Activated CD4-positive, alpha-beta T cell treated with anti-CD3 and anti-CD28 coated beads, Interleukin-2, amount 10 ng/mL, durations not matched to agents 7 days and 5 days (primary cell): ENCODE measurements at places on chromosomes 13 and 19.

DNA sequence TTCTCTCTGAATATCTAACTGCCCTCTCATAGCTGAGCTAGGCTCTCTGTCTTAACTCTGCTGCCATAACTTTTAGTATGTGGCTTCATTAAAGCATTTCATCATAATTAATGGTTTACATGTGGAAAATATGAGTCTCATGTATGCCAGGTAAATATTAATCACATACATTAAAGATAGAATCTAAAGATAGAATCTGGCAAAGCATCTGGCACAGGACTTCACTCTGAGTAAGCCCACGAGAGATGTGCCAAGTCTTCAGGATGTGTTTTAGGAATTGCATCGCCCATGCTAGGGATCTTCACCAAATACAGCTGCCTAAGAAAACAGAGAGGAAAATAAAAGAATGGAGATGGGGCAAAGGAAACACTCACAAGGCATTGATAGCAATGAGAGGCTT, 285.8 kb downstream of the DIAPH3 start:
- H3K27me3 ChIP-seq: no peaks in the 10 kb centered on the region
- no peak overlapping the region for H3K27ac ChIP-seq
- H3K36me3 ChIP-seq: peaks cover 8% of the 10 kb centered on the region
- no peak for DNase-seq
- H3K4me3 ChIP-seq: no peak overlapping the region

DNA sequence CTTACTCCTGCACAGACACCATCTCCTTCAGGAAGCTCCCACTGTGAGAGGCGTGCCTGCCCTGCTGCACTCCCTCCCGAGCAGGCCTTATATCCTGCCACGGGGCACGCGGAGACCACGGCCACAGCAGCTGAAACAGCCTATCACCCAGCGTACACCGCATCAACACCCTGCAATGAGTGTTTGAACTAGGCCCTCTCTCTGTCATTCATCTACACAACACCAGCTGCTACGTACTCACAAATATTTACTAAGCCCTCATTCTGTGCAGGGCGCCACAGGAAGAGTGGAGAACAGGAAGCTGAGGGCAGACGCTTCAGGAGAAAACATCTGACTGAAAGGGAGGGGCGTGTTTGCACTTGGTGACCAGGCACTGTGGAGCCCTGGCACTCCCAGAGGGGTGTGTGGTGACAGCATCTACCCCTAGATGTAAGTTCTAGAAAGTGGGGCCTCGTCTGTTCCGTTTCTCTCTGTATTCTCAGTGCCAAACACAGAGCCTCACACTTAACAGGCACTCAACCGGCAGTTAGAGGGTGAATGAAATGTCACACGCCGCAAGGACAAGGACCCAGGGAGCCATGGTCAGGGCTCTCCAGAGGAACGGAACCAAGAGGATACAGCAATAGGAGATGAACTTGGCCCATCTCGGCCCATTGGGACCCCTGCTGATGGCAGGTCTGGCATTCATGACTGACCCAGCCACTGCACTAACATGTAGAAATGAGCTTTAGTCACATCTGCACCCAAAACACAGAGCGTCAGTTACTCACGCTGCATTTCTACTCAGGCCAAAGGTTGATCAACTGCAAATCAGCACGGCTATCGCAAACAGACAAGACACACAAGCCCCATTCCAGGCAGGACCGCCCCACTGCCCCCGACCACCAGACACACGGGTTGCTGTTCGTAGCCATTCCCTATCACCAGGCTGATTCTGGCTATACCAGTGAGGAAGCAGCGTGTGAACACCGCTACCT, 15.7 kb downstream of the RANBP3 start:
- H3K36me3 ChIP-seq: peaks cover 13% of the 10 kb centered on the region
- DNase-seq: peak; percentile 90
- H3K4me3 ChIP-seq: peak overlapping the region; percentile 63
- peak overlapping the region; percentile 100 for H3K27ac ChIP-seq
- H3K27me3 ChIP-seq: no peaks in the 10 kb centered on the region

DNA sequence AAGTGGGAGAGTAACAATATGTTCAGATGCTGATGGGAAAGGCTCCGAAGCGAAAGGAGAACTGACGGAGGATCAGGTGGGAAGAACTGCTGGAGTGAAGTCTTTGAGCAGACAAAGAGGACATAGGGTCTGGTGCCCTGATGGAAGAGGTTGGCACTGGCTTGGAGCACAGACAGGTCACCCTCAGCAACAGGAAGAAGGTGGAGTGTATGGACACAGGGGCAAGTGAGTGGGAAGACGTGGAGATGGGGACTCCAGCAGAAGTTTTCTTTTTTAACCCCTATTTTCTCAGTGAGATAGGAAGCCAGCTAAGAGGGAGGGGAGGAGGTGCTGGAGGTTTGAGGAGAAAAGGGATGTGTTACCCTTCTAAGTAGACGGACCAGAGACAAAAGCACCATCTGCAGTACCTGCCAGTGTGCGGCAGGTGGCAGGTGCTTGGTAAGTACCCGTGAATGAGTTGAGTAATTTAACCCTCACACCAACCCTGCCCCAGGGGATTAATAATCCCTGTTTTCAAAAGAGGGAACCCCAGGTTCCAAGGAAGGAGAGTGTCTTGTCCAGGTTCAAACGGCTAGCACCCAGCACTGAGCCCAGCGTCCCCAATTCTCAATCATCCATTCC, 11.2 kb downstream of the HAS1 start:
- DNase-seq: no peak
- no peak overlapping the region for H3K27ac ChIP-seq
- H3K27me3 ChIP-seq: peaks cover 10% of the 10 kb centered on the region

DNA sequence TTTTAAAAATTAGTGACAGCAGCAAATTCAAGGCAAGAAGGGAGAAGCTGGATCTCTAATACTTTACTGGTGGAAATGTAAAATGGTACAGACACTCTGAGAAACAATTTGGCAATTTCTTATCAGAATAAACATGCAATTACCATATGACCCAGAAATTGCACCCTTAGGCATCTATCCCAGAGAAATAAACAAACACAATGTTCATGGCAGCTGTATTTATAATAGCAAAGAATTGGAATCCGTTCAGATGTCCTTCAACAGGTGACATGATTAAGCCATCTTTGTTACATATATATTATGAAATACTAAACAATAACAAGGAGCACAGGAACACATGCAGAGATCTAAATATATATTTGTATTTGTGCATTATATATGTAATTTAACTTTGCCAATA, 756.5 kb downstream of the SLITRK1 start:
- DNase-seq: no peak
- no peaks in the 10 kb centered on the region for H3K27me3 ChIP-seq
- no peak overlapping the region for H3K4me3 ChIP-seq

- no peaks in the 10 kb centered on the region for H3K27me3 ChIP-seq
- no peak overlapping the region for H3K27ac ChIP-seq
- DNase-seq: no peak
- no peaks in the 10 kb centered on the region for H3K36me3 ChIP-seq
- no peaks in the 10 kb centered on the region for H3K4me1 ChIP-seq
Measured at GRCh38 chr13:80379245-80379644, 38.3 kb upstream of the SPRY2 start.
